ENCODE measurements at places on chromosomes 1 and 21. TPM values are rescaled to one million over a fixed set of nuclear protein-coding genes. Genes with fewer than 3 reads are reported as not detected.

GRCh38 chr1:34101151-34101550 lies 63.9 kb downstream of the CSMD2 start:
- H3K27me3 ChIP-seq: no peaks in the 10 kb centered on the region
- DNase-seq: no peak
- H3K36me3 ChIP-seq: no peaks in the 10 kb centered on the region
- H3K4me1 ChIP-seq: no peaks in the 10 kb centered on the region
- no peak overlapping the region for H3K27ac ChIP-seq
- H3K4me3 ChIP-seq: no peak overlapping the region

GRCh38 chr1:68973459-68974244 lies 476.8 kb upstream of the DEPDC1 start:
- no peak for DNase-seq
- no peak overlapping the region for H3K4me3 ChIP-seq
- no peaks in the 10 kb centered on the region for H3K36me3 ChIP-seq
- H3K27me3 ChIP-seq: no peaks in the 10 kb centered on the region
- H3K27ac ChIP-seq: no peak overlapping the region

DNA sequence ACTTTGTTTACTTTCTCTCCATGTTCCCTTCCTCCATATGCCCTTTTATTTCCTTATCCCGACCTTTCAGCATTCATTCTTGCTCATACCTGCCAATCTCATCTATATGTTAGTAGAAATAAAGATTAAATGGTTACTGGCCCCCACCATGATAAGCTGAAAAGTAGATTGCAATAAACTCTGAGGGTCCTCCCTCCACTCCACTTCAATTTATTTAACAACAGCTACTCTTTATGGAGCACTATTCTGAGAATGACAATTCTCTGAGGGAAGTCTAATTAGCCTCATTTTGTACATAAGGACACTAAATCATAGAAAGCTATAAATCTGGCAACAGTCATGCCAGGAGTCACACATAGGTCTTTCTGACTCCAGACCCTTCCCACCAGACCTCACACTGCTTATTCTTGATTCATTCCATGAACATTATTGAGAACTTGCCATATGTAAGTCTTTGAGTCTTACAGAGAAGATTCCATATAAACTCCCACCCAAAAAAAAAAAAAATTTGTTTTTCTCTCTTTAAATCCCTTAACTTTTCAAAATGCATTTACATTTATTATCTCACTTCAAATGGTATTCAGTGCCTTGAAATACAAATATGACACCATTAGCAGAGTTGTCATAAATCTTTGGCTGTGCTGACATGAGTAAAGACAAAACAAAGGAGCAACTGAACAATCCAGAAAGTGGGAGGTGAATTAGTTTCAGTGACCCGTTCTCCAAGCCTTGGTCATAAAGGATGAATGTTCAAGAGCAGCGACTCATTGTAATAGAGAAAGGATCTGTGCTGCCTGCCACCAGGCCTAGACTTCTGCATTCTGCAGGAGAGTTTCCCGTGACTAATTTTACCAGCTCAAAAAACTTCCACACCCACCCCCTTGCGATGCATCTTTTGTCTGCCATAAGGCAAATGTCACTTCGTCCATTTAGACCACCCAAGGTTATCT lies 28.5 kb downstream of the PALMD start:
- H3K27ac ChIP-seq: peak overlapping the region; percentile 87
- H3K4me3 ChIP-seq: no peak overlapping the region
- H3K27me3 ChIP-seq: no peaks in the 10 kb centered on the region
- DNase-seq: no peak

The CFAP107 gene
- total RNA-seq: not detected

The RNF11 gene
- total RNA-seq: 115 TPM

Measured in heart right ventricle (tissue), 16 donors.